K562 (cell line): ENCODE measurements at places on chromosomes 6 and 20. TPM values are rescaled to one million over a fixed set of nuclear protein-coding genes. Genes with fewer than 3 reads are reported as not detected.

GRCh38 chr6:44185953-44186634 is 27.5 kb downstream of the CAPN11 start:
- H3K4me1 ChIP-seq: peaks cover 11% of the 10 kb centered on the region; the same call in 1 of the 2 replicates
- H3K27me3 ChIP-seq: no peaks in the 10 kb centered on the region
- no peaks in the 10 kb centered on the region for H3K36me3 ChIP-seq
- no peak overlapping the region for H3K27ac ChIP-seq

- H3K4me1 ChIP-seq: no peaks in the 10 kb centered on the region; the same call in 1 of the 2 replicates
- no peak for DNase-seq
- peaks cover 10% of the 10 kb centered on the region; the same call in 1 of the 2 replicates for H3K27me3 ChIP-seq
- H3K27ac ChIP-seq: no peak overlapping the region
- no peaks in the 10 kb centered on the region for H3K36me3 ChIP-seq
Measured at GRCh38 chr6:90126839-90127238, 169.8 kb downstream of the BACH2 start.

GRCh38 chr20:59848182-59848581 is 85.3 kb downstream of the SYCP2 start:
- no peaks in the 10 kb centered on the region for H3K4me1 ChIP-seq
- DNase-seq: no peak
- H3K36me3 ChIP-seq: no peaks in the 10 kb centered on the region

- no peaks in the 10 kb centered on the region for H3K27me3 ChIP-seq
- DNase-seq: no peak
- no peaks in the 10 kb centered on the region for H3K4me1 ChIP-seq
- no peak overlapping the region for H3K4me3 ChIP-seq
- no peak overlapping the region; the same call in 2 of the 3 replicates for H3K27ac ChIP-seq
Measured at GRCh38 chr6:43204271-43205105, 22.5 kb downstream of the CUL9 start.

GRCh38 chr20:12068121-12068520 is 150.4 kb downstream of the BTBD3 start:
- H3K36me3 ChIP-seq: no peaks in the 10 kb centered on the region
- no peaks in the 10 kb centered on the region for H3K27me3 ChIP-seq
- H3K4me3 ChIP-seq: no peak overlapping the region
- H3K4me1 ChIP-seq: no peaks in the 10 kb centered on the region
- no peak for DNase-seq
- H3K27ac ChIP-seq: no peak overlapping the region

DNA sequence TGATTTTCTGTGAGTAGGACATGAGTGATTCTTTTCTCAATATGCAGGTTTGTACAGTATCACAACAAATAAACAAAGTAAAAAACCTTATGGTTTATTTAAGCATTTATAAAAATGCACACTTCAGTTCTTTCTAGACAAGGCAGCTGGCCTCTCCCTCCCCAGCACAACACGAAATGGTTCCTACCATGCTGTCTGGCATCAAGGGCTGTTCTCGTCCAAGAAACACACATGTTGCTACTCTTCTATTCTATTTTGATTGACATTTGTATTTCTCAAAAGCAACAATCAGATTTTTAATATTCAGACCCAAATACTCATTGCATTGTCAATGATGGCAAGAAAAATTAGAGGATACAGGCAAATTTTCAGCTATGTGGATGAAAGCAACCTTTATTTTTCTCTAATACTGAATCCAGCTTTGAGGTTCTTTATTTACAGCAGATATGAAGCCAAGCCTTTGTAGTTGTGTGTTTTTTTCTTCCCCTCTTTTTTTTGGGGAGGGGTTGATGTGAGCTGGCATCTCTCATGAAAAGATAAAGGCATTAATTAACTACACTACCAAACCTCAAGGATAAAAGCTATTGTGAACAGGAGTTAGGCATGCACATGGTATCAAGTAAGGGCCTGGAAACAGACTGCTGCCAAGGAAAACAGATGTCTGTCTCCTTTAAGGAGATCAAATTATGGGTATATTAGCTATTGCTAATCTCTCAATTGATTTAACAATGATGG is 96.4 kb upstream of the PREP start:
- no peaks in the 10 kb centered on the region for H3K4me1 ChIP-seq
- no peak overlapping the region for H3K4me3 ChIP-seq
- no peak for DNase-seq
- peaks cover 6% of the 10 kb centered on the region; the same call in 2 of the 3 replicates for H3K27me3 ChIP-seq

Gene MICB
- 21.0 and 23.2 TPM in 2 replicates for total RNA-seq

Gene GINM1
- 13.9 and 15.7 TPM in 2 replicates for total RNA-seq
